Activated T-helper 1 cell treated with anti-CD3 and anti-CD28 coated beads, Interleukin-2, amount 50 U/mL, for 16 hours (primary cell): ENCODE measurements at places on chromosomes 2 and 18.

DNA sequence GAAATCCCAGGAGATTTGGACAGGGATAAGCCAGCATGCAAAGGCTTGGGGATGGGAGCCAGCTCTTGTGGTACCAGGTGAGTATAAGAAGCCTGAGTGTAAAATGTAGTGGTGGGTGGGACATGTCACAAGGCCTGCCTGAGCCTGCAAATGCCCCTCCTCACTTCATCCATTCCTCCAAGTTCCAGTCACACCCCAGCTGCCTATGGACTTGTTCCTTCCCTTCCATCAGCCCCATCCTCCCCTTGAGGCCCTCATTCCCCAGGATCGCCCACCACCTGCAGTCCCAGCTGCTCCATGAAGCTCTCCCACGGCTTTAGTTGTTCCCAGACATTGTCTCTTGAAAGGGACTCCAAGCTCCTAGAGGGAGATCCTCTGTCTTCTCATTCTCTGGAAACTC is 81.5 kb downstream of the MARCO start:
- DNase-seq: no peak

DNA sequence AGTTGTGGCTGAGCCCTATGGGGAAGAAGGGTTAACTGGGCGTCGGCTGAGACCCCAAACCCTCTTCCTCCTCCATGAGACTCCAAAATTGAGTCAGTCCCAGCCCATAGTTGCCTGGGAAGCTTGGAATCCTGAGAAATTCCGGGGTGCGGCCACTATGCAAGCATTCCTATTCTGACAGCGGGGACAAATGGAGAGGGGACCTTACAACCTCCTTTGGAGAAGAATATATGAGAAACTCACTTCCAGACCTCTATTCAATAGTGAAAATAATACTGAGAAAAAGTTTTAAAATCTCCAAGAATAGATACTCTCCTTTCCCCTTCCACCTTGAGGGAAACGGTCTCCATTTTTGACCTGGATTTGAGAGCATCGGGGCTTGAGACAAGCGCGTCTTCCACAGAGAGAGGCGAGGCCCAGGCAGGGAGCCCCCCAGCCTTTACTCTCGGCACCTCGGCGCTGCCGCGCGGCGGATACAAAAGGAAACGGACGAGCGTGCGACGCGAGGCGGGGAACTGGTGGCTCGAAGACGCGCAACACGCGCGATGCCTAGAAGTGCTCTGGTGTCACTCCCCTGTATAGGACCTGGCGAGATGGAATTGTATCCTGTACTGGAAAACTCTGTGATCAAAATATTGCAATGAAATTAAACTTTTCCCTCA is 11.1 kb downstream of the NR4A2 start:
- DNase-seq: no peak

- no peak for DNase-seq
Observed at GRCh38 chr18:8391068-8391467, 218.2 kb upstream of the RAB12 start.

DNA sequence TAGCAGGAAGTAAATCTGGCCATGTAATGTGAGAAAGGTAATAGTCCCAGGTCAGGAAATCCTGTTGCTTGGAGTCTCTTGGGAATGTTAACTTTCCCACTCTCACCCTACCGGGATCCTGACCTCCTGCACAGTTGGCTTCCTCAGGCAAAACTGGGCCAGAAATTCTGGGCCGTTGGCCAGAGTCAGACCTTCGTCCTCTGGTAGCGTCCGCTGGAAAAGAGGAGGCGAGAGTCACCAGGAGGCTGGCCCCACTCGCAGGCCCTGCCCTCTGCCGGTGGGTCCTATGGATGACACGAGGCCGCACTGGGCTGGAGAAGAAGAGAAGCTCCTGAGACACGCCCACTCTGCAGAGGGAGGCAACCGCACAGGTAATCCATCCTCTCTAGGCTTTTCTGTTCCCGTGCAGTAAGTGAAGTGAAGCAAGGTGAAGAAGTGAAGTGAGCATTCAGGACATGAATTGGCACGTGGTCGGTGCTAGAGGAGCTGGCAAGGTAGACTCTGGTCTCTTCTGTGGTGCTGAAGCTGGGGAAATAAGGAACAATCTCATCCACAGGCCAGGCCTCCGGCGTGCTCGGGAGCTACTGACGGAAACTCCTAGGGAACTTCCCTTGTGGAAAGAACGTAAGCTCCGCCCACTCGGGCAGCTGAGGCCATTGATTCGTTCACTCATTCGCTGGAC is 182.7 kb upstream of the GLI2 start:
- no peak for DNase-seq

GRCh38 chr2:28644760-28645159 is 106.9 kb upstream of the PPP1CB start:
- no peak for DNase-seq

- DNase-seq: no peak
Observed at GRCh38 chr18:62280058-62280457, 45.1 kb upstream of the TNFRSF11A start.

DNA sequence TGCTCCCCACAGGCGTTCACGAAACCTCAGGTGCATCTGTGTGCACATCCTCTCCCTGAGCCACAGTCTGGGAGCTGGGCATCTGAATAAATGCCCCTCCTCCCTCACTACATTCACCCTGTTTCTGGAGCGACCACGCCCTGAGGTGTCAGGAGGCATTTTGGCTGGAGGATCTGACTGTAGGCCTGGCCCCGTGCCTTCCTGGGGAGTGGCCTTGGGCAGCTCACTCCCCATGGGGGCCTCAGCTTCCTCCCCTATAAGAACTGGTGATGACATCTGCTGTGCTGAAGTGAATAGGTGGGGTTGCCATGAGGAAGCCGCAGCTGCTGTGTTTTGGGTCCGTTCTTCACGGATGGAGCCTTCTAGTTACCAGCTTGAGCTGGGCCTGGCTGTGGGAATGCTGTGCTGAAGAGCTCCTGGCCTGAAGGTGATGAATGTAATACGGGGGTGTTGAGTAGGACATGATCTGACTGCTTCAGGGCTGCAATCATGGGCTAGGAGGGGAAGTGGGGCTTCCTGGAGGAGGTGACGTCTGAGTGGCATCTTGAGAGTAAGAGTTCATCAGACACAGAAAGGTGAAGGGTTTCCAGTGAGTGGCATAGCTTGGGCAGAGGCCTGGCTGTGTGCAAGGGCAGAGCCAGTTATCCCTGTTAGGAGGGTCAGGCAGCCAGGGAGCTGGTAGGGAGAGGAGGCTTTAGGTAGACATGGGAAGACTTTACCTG is 58.2 kb downstream of the GLI2 start:
- no peak for DNase-seq

- no peak for DNase-seq
Observed at GRCh38 chr2:110688594-110689091, 10.8 kb upstream of the BUB1 start.

GRCh38 chr2:190811811-190812210 is 68.8 kb upstream of the GLS start:
- DNase-seq: no peak
